ENCODE measurements at places on chromosomes 3 and 15.

GRCh38 chr3:81390796-81391195 is 370.6 kb downstream of the GBE1 start:
- DNase-seq, result no peak

GRCh38 chr15:70625438-70625837 is 137.9 kb downstream of the UACA start:
- DNase-seq, result no peak

DNA sequence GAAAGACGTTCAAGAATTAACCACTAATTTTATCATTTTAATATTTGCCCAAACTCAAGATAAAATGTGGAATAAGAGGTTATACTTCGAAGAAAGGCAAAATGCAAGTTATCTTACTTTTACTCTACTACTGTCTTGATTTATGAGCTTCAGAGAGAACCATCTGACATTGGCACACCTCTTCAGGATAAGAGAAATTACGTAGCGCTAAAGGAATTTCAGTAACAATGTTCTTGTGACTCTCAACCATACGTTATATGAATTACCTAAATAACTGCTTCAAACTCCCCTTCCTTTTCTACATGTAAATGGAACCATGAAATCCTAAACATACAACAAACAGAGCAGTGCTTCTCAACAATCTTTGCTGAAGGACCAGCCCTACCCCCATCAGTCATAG is 96.8 kb downstream of the ZNF385D start:
- no peak for DNase-seq

DNA sequence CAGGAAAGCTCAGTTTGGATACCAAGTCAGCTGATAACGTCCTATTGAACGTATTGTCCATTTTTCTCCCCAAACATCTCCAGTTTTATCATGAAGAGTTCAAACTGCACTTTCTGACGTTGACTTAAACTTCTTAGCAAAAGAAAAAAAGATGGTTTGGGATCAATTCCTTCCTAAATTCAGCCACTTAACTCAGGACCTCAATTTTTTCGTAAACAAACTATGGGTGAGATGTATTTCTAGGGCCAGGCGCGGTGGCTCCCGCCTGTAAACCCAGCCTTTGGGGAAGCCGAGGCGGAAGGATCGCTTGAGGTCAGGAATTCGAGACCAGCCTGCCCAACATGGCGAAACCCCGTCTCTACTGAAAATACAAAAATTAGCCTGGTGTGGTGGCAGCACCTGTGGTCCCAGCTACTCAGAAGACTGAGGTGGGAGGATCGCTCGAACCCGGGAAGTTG is 464 bp upstream of the MRPS25 start:
- DNase-seq, result no peak

- DNase-seq, result no peak
Measured at GRCh38 chr3:143445118-143445517, 325.5 kb downstream of the CHST2 start.

DNA sequence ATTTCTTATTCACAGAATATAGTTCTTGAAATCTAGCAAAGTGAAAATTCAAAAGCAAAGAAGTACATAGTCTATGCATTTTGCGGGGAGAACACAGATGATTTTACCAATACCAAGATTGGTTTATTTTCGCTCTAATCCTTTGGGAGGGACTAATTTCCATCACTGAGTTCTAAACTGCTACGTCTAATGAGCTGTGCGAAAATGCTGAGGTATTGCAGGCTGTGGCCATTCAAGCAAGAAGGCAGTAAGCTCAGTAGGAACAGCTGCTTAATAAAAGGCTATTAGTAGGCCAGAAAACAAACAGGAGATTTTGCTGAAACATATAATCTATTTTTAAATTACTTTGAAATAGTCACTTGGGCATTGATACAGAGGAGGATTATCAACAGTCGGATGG is 379.0 kb downstream of the CNTN4 start:
- no peak for DNase-seq

DNA sequence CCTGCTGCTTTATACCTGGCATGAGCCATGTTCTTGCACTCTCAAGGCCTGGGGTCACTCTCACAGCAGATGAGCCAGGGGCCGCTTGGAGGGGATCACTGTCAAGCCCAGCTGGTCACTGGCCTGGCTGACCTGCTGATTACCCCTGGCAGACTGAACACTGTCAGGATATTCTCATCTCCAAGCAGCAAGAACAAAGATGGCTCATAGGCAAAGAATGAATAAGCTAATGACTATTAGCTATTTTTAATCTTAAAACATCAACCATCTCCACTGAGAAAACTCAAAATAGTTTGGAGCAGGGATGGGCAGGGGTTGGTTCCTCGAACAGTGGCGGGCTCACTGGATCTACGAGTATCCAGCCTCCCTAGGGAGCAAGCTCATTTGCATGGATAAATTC is 64.4 kb upstream of the ACAN start:
- no peak for DNase-seq

DNA sequence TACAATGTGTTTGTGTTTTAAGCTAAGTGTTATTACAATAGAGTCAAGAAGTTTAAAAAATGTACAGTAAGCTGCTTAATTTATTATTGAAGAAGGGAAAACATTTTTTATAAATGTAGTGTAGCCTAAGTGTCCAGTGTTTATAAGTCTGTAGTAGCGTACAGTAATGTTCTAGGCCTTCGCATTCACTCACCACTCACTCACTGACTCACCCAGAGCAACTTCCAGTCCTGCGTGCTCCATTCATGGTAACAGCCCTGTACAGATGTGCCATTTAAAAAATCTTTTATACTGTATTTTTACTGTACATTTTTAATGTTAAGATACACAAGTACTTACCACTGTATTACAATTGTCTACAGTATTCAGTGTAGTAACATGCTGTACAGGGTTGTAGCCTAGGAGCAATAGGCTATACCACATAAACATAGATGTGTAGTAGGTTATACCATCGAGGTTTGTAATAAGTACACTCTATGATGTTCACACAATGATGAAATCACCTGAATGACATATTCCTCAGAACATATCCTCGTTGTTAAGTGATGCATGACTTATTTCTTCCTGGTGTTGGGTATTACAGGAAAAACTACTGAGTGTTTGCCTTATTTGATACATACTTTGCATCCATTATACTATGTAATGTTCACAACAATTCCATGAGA is 156.6 kb upstream of the NUDT16 start:
- DNase-seq, result no peak

GRCh38 chr3:43879166-43879565 is 188.4 kb downstream of the ABHD5 start:
- DNase-seq, result no peak

DNA sequence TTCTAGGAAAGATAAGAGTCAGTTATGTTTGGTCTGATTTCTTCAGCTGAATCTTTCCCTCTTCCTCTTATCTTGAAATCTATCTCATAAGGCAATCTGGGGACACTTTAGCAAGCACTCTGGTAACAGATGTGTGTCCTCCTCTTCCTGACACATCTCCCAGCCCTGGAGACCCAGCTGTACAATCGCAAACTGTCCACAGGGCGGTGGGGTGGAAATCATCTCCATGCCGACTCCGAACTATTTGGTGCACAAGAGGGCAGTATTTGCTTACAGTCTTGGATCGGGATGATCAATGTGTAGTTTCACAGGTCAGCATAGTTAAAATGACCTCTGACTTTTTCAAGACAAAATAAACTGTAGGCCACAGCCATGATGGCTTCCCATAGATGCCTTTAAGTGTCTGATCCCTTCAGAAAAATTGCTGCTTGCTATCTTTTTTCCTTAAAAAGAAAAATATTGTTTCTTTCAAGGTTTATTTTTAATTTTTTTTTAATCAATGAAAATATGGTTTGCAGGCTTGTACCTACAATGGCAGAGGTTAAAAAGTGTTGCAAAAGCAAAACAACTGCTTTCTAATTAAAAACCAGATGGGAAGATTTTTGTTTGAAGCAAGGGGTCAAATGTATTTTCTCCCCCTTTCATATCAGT is 17.7 kb downstream of the EEFSEC start:
- DNase-seq, result peak; percentile 59

DNA sequence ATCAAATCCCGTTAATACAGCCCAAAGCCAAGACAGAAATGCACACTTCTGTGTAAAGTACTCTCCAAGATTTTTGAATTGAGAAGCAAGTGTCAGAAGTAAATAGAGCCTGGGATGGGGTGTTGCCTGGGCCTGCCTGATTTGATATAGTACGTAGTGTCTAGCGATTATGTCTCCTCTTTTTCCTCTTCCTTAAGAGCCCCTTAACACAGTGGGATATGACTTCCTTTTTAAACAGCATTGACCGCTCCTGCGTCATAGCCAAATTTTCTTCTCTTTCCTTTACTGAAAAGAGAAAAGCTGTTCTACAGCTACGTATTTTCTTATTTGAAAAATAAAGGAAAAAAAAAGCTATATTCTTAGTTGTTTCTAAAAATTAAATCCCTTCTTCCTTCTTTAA is 97.7 kb downstream of the PLCL2 start:
- no peak for DNase-seq

DNA sequence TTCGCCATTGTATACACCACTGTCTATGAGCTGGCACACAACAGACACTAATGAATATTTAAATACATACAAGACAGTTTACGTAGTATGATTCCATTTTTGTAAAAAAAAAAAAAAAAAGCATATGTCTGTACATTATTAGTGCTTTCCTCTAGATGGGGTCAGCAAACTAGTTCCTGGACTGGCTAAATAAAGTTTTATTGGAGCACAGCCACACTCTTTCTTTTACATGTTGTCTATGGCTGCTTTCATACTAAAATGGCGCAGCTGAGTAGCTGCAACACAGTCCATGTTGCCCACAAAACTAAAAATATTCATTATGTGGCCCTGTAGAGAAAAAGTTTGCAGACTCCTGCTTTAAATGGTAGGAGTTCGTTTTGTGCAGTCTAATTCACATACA is 70.7 kb upstream of the FRMD4B start:
- DNase-seq, result no peak

GRCh38 chr15:29638781-29639180 is 183.5 kb downstream of the TJP1 start:
- DNase-seq, result no peak

- DNase-seq, result no peak
Measured at GRCh38 chr3:57383406-57383805, 90.9 kb upstream of the ASB14 start.

DNA sequence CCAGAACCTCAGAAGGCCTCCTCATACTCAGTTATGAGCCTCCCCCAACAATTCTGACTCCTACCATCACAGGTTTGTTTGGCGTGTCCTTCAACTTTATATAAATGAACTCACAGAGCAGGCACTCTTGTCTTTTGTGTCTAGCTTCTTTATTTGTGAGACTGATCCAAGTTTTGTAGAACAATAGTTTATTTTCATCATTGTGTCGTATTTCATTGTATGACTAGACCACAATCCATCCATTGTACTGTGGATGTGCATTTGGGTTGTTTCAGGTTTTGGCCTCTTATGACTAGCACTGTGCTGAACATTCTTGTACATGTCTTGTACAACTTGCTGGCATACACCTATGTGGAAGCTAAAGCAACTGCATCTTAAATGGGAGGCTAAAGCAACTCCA is 292.8 kb upstream of the LYSMD4 start:
- no peak for DNase-seq

GRCh38 chr15:84947947-84948830 is 33.5 kb upstream of the PDE8A start:
- peak; percentile 53 for DNase-seq

- DNase-seq, result no peak
Measured at GRCh38 chr15:46786590-46787285, 930.6 kb upstream of the SEMA6D start.

DNA sequence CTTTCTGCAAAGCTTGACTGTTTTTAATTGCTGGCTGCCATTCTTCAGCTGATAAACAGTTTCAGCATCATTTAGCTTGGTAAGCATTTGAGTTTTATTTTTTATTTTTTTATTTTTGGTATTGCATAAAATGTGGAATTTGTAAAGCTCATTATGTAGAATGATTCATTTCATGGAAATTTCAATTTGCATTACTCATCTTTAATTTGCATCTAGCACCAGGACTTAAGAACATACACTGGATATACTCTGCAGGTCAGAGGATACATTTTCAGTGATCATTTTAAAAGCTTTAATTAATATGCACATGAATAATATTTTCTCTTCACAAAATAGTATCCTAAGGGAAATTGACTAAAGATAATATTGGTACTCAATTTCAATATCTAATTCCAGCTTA is 732.4 kb upstream of the BCHE start:
- DNase-seq, result no peak

GRCh38 chr15:91973481-91973880 is 120.0 kb downstream of the SLCO3A1 start:
- DNase-seq, result no peak

- no peak for DNase-seq
Measured at GRCh38 chr3:153247331-153248330, 85.6 kb downstream of the RAP2B start.

DNA sequence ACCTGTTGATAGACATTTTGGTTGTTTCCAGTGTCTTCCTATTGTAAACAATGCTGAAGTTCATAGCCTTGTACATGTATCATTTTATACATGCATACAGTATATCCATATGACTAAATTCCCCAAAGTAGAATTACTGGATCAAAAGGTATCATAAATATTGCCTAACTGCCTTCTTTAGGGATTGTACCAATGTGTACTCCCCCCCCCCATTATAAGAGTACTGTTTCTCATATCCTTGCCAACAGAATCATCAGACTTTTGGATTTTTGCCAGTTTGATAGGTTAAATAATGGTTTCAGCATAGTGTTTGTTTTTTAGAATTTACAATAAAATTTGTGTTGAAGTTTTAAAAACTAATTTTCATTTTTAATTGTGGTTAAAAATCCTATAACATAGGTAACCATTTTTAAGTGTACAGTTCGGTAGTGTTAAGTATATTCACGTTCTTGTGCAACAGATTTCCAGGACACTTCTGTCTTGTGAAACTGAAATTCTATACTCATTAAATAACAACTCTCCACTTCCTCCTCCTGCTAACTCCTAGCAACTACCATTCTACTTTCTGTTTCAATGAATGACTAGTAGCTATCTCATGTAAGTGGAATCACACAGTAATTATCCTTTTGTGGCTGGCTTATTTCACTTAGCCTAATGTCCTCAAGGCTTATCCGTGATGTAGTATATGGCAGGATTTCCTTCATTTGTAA is 30.8 kb upstream of the MAP3K13 start:
- DNase-seq, result no peak

- no peak for DNase-seq
Measured at GRCh38 chr3:112640930-112641801, at the start of gene CCDC80. TSS of gene CCDC80 (minus strand) at chr3:112641143. CDS start at chr3:112639905, 1,238 bp downstream.

DNA sequence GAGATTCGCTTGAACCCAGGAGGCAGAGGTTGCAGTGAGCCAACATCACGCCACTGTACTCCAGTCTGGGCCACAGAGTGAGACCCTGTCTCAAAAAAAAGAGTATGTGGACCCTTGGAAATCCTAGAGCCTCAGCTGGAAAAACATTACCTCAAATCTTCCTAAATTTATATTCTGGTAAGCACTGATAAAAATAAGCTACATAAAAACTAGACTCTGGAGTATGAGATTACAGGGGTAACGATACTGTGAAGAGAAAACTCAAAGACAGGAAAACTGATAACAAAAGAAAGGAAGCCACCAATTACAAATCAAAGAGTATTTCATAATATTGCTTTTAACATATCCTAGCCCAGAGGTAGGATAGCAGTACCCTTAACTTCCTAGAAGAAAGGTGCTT is 30.3 kb downstream of the SETD2 start:
- DNase-seq, result no peak

Measured in Right ventricle myocardium superior (tissue), 1 donor.